ENCODE measurements at places on chromosomes 2 and 18. TPM values are rescaled to one million over a fixed set of nuclear protein-coding genes. Genes with fewer than 3 reads are reported as not detected.
A peak's percentile ranks its signal among the peaks of the same experiment; 100 is the strongest.

DNA sequence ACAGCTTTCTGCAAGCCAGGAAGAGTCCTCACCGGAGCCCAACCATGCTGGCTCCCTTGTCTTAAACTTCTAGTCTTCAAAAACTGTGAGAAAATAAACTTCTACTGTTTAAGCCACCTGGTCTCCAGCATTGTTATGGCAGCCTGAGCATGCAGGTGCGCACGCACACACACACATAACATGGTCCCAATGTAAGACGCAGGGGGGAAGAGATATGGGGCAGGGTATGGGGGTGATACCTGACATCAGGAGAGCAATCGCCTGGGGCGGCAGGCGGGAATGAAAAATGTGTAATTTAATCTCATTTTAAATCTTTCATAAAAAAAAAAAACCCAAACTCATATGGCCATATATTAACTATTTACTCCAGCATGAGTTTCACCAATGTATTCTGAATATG lies 18.0 kb downstream of the HJURP start:
- H3K4me3 ChIP-seq, result no peak overlapping the region
- H3K27me3 ChIP-seq, result no peaks in the 10 kb centered on the region
- H3K36me3 ChIP-seq, result peaks cover 27% of the 10 kb centered on the region
- DNase-seq, result no peak

DNA sequence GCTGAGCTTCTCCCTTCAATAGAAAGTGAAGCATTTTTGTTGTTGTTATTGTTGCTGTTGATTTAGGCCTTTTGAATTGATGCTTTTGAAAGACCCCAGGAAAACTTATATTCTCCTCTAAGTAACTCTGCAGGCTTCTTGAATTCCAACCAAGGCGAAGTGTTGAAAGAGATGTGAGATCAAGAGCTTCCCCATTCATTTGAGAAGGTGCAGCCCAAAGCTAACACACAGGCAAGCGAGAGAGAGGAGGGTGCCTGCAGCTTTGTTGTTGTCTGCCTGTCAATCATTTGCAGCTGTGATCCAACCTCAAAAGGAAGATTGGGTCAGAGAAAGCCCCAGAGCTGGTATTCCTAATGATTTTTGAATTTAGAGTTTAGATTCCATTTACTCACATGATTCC lies 963.6 kb upstream of the CNTNAP5 start:
- no peak overlapping the region for H3K4me3 ChIP-seq
- no peaks in the 10 kb centered on the region for H3K36me3 ChIP-seq
- peak; percentile 1 for DNase-seq
- H3K27ac ChIP-seq, result no peak overlapping the region

DNA sequence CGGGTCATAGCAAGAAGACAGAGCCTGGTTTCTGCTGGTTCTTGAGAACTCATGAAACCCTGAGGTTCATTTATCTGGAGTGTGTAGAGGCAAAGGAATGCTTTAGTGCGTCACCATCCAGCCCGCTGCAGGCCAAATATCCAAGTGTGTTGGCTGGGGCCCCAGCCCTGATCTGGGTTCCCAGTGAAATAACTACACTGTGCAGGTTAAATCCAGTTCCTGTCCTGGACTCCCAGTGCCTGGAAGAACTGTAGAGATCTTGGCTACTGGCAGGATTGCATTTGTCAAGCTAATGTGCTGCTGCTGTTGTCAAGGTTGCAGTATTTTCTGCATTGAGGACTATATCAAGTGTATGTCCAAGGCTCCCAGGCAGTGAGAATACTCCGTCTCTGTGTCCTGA lies 89.9 kb downstream of the MAPK4 start:
- H3K27ac ChIP-seq, result no peak overlapping the region
- no peaks in the 10 kb centered on the region for H3K36me3 ChIP-seq
- H3K4me3 ChIP-seq, result no peak overlapping the region
- H3K27me3 ChIP-seq, result no peaks in the 10 kb centered on the region
- no peaks in the 10 kb centered on the region for H3K4me1 ChIP-seq

LYPD6 gene
- total RNA-seq, result 8.9 TPM

TUBB8B gene
- 0.36 TPM for total RNA-seq

GRCh38 chr2:235864733-235865515 lies 303.3 kb downstream of the GBX2 start:
- no peak overlapping the region for H3K4me3 ChIP-seq
- no peak for DNase-seq
- H3K4me1 ChIP-seq, result peaks cover 26% of the 10 kb centered on the region
- H3K27ac ChIP-seq, result no peak overlapping the region
- H3K27me3 ChIP-seq, result no peaks in the 10 kb centered on the region
